ENCODE measurements at places on chromosomes 3 and 15. TPM values are rescaled to one million over a fixed set of nuclear protein-coding genes. Genes with fewer than 3 reads are reported as not detected.

The OPA1 gene
- total RNA-seq, result 77.3 TPM

The AVEN gene
- total RNA-seq, result 27.3 TPM

The CELF6 gene
- not detected for total RNA-seq

The EPHB3 gene
- total RNA-seq, result 0.17 TPM

The RCCD1 gene
- 10.1 TPM for total RNA-seq

The PTH1R gene
- total RNA-seq, result 106 TPM

The LACTB gene
- total RNA-seq, result 52.4 TPM

The STAB1 gene
- total RNA-seq, result 0.50 TPM

The LRRC34 gene
- total RNA-seq, result 8.0 TPM

The RTP3 gene
- not detected for total RNA-seq

The CA12 gene
- total RNA-seq, result 19.6 TPM

The C15orf39 gene
- 1.4 TPM for total RNA-seq

The TMEM207 gene
- total RNA-seq, result not detected
